ENCODE measurements at places on chromosomes 4 and X.
A peak's percentile ranks its signal among the peaks of the same experiment; 100 is the strongest.

- no peak for DNase-seq
Measured at GRCh38 chr4:174648812-174649211, 126.5 kb upstream of the HPGD start.

GRCh38 chr4:26020083-26020668 lies 106.2 kb downstream of the SMIM20 start:
- peak; percentile 27 for DNase-seq

DNA sequence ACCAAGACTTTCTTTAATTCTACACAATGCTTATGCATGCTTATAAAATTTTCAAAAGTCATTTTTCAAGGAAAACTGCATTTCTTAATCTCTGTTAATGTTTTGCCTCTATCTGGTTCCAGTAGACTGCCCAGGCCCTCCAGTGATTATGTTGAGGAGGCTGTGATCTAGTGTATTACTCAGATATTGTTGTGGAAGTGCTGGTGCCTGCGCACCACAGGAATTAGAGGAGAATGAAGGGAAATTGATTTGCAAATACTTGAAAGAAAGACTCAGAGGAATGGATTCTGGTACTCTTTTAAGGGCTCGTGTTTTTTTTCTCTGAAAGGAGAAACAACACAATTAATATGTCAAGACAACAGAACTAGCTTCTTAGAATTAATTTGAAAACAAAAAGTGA lies 1015.1 kb downstream of the RPA4 start:
- no peak for DNase-seq

GRCh38 chr4:102736636-102737549 lies 23.9 kb downstream of the MANBA start:
- DNase-seq, result no peak

- no peak for DNase-seq
Measured at GRCh38 chrX:132821974-132822633, 136.3 kb downstream of the HS6ST2 start.

GRCh38 chr4:140691369-140691768 lies 64.8 kb downstream of the TBC1D9 start:
- no peak for DNase-seq

- no peak for DNase-seq
Measured at GRCh38 chrX:109775386-109775785, 42.3 kb upstream of the ACSL4 start.

GRCh38 chrX:23626651-23627050 lies 40.6 kb upstream of the PRDX4 start:
- no peak for DNase-seq

GRCh38 chr4:184028561-184029374 lies 123.7 kb downstream of the STOX2 start:
- DNase-seq, result peak; percentile 25

DNA sequence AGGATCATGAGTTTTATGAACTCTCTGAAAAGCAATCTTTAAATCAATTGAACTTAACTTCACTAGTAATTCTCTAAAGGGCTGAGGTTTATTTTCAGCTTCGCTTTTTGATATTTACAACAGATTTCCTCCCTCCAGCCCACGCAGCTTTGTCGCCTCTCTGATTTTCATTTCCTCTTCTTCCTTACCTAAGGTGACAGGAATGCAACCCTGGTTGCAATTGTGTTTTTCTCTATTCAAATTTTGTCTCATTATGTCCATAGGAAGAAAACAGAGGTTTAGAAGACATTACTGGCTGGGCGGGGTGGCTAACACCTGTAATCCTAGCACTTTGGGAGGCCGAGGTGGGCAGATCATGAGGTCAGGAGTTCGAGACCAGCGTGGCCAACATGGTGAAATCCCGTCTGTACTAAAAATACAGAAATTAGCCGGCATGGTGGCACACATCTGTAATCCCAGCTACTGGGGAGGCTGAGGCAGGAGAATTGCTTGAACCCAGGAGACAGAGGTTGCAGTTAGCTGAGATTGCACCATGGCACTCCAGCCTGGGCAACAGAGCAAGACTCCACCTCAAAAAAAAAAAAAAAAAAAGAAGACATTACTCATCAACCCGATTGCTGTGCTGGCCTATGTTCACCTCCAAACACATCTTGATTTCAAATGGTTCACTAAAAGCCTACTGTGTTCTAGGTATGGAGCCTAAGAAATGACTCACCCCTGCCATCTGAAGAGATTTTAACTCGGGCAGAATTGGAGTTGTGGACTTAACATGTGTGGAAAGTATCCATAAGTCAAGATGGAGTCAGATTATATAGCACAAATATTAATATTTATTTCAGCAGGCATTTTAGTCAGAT lies 36.8 kb downstream of the VSIG4 start:
- no peak for DNase-seq

- DNase-seq, result peak; percentile 65
Measured at GRCh38 chr4:90127223-90127705, at the start of gene CCSER1. CCSER1 (plus strand) TSS chr4:90127394.

- DNase-seq, result no peak
Measured at GRCh38 chr4:168496834-168497233, at the start of gene PALLD. PALLD (plus strand) TSS chr4:168497052.

GRCh38 chr4:123386609-123387008 lies 10.0 kb upstream of the SPRY1 start:
- DNase-seq, result no peak

- no peak for DNase-seq
Measured at GRCh38 chrX:47515941-47516665, 33.1 kb upstream of the ZNF41 start.

DNA sequence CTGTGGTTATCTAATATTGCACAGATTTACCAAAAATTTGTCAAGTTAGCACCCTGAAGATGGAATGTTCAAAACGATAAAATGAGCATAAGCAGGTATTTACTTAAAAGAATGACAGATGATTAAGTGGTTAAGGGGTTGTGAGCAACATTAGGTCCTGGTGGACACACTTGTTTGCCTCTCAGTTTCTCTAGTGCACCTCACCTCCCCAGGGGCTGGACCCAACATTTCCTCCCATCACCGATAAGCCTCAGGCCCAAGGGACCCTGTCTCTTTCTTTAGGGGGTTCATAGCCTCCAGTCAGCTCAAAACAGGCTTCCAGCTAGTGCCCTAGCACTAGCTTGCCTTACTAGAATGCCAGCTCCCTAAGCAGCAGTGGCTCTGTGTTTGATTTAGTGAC lies 88.0 kb downstream of the ATP11C start:
- no peak for DNase-seq

- no peak for DNase-seq
Measured at GRCh38 chr4:113996599-113997177, 17.2 kb upstream of the ARSJ start.

GRCh38 chr4:139801895-139802294 lies 136.3 kb downstream of the MGST2 start:
- DNase-seq, result no peak

DNA sequence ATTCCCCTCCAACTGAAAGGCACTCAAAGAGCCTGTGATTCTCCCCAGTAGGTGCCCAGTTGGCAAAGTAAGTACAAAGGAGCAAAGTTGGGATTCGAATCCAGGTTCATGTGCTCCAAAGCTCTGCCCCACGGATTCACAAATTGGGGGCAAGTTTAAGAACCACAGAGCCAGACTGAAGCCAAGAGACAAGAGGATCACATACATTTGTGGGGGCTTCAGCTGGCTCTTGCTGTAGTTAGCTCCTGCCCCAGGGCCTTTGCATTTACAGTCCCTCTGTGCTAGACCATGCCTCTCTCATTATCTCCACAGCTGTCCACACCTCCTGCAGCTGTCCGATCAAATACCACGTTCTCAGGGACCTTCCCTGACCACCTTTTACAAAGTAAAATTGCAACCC lies 18.8 kb downstream of the PNMA6F start:
- no peak for DNase-seq

- no peak for DNase-seq
Measured at GRCh38 chr4:158625544-158625943, 46.1 kb downstream of the C4orf46 start.

DNA sequence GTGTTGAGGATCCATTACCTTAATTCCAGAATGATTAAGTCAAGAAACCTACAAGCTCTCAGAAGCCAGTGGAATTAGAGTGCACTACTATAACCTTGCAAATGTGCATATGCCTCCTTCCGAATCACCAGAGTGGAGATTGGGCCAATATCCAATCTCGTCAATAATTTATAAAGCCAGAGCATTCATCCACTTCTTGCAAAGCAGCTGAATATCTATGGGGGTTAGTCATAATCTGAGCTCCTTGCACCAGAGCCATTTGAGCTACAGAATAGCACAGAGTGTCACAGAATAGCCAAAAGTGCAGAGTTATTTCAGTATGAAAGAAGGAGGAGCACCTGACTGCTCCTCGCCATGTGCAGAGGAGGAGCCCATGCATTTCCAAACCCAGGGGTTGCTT lies 69.2 kb upstream of the MTM1 start:
- DNase-seq, result no peak

DNA sequence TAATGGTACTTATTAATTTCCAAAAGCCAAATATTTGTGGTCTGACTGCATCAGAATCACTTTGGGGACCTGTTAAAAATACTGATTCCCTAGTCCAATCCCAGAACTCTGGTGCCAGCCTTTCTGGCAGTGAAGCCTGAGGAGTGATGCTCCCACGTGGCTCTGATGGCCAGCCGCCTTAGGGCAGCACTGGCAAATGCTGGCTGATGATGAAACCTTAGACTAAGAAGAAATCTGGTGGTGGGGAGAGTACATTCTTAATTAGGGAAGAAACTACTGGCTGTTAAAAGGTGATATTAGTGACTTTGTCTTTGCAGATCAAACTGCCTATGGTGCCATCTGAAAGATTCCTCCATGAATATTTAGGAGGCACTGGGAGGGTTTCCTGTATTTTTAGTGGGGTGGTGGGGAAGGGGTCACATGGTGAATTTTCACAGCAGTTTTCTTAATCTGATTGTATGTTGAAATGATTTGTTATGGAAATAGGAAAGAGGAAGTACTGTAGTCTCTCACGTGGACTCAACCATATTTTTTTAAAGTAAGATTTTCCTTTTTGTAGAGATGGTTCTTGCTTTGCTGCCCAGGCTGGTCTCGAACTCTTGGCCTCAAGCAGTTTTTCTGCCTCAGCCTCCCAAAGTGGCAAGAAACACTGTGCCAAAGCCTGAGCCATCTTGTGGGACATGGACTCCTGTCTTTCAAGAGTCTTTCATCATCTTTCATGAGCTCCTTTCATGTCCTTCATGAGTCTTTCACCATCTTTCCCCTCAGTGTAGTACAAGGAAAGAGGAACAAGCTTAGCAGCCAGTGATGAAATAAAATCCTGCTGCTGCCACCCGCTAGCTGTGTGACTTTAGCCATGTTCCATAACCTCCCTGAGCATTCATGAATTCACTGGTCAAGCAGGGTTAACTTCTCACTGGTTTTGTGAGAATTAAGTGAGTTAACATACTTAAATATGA lies 90.8 kb downstream of the ZNF330 start:
- no peak for DNase-seq

- DNase-seq, result peak; percentile 59
Measured at GRCh38 chrX:119685225-119686066, 7.5 kb downstream of the SEPTIN6 start.

DNA sequence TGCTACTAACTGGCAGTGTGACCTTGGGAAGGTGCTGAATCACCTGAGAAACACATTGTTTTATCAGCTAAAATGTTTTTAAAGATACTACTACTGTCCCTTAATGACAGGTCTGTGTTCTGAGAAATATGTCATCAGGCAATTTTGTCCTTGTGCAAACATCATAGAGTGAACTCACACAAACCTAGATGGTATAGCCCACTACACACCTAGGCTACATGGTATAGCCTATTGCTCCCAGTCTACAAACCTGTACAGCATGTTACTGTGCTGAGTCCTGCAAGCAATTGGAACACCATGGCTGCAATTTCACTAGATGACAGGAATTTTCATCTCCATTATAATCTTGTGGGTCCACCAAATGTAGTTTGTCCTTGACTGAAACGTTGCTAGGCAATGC lies 101.3 kb upstream of the GUCY1A1 start:
- DNase-seq, result no peak

- peak; percentile 32 for DNase-seq
Measured at GRCh38 chrX:149962859-149963757, 24.8 kb upstream of the EOLA2 start.

GRCh38 chrX:46587158-46587557 lies 13.6 kb downstream of the CHST7 start:
- DNase-seq, result peak; percentile 44

DNA sequence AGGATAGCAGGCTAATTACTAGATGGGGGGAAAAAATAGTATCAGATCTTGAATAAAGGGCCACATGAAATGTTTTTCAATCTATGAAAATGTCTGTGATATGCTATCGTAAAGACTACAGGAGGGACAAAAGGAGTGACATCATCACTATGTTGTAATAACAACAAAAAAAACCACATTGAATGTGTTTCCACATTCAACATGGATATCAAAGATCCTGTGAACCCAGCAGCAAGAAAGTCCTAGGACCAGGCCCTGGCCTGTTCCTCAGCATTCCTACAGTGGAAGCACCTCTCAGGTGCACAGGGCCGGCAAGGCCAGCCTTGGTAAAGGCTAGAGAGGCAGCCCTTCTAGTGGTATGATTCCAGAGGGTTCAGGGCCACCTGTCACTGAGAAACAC lies 118.3 kb downstream of the RELL1 start:
- no peak for DNase-seq
